ENCODE measurements at places on chromosomes 4 and X.
A peak's percentile ranks its signal among the peaks of the same experiment; 100 is the strongest.

DNA sequence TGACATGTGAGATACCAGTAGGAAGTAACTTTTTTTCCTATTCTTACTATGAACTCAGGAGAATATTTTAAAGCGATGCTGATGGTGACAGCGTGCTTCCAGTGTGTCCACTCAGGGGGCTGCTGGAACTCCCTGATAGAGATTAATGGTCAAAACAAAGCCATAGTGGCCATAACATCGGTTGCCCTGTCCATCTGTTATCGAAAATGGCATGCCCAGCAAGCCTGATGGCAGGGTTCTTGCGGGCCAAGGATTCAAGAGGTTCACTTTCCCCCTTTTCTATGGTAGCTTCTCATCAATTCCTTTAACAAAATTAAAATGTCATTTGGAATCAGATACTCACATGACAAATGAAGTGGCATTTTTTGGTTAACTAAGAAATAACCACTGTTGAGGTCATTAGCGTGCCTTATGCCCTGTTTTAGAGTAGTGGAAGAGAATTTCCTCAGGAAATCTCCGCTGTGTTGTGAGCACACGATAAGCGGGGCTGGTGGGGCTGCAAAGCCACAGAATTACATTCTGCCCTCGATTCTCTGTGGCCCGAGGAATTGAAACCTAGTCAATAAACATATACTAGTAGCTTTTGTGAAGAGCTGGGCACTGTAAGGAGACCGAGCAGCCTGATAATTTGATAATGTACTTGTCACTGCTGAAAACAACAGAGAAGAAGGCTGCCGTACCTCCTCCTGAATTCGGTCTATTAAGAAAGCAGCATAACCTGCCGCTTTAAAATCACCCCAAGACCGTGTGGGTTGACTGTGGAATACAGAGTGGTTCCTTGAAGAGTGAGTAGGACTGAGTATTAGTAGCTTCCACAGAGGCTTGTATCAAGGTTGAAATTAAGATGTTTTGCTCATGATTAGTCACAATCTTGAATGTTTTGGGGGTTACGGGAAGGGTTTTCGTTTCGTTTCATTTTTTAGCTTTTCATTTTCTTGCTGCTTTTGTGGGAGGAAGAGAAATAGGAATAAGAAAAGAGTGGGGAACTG is 46.7 kb downstream of the PTCHD1 start:
- no peak for DNase-seq
- no peaks in the 10 kb centered on the region for H3K4me1 ChIP-seq
- no peak overlapping the region for H3K4me3 ChIP-seq
- H3K27ac ChIP-seq: no peak overlapping the region
- H3K36me3 ChIP-seq: no peaks in the 10 kb centered on the region
- H3K27me3 ChIP-seq: no peaks in the 10 kb centered on the region

GRCh38 chrX:136369377-136369776 is 68.6 kb downstream of the ADGRG4 start:
- H3K27me3 ChIP-seq: no peaks in the 10 kb centered on the region
- no peak for DNase-seq
- H3K36me3 ChIP-seq: no peaks in the 10 kb centered on the region
- H3K4me1 ChIP-seq: no peaks in the 10 kb centered on the region
- H3K27ac ChIP-seq: no peak overlapping the region
- H3K4me3 ChIP-seq: no peak overlapping the region

DNA sequence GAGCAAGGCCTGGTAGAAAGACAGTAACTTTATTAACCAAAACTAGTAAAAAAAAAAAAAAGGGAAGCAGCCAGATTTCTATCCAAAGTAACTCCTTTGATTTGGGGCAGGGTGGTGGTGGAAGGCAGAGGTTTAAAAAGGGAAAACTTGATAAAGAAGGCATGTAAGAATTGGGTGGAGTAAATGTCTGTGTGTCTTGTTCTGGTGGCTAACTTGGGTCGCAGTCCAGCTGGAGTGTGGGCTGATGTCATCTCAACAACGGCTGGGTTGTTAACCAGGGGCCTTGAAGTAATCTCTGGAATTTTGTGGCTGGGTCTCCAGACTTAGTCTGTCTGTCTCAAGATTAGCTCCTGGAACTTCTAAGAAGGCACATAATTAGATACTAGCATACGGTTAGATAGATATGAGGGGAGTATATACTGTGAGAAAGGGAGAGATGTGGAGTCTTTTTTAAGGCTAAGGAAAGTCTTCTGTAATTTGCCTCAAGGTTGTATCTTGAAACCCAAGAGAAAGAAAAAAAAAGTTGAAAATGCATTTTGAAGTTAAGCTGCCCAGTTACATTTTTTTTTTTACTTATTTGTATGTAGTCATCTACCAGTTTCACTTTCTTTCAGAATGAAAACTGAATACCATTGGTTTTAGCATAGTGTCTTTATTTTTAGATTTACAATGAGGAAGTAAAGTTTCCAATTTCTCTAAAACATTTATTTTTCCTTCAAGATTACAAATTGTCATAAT is 48.3 kb downstream of the MTHFD2L start:
- H3K27ac ChIP-seq: no peak overlapping the region
- H3K36me3 ChIP-seq: no peaks in the 10 kb centered on the region
- H3K27me3 ChIP-seq: no peaks in the 10 kb centered on the region
- H3K4me3 ChIP-seq: no peak overlapping the region
- no peak for DNase-seq

- H3K27me3 ChIP-seq: no peaks in the 10 kb centered on the region
- H3K27ac ChIP-seq: no peak overlapping the region
- DNase-seq: no peak
- no peaks in the 10 kb centered on the region for H3K4me1 ChIP-seq
- H3K36me3 ChIP-seq: no peaks in the 10 kb centered on the region
These were observed 204.0 kb upstream of the PUDP start for GRCh38 chrX:7351926-7352325.

DNA sequence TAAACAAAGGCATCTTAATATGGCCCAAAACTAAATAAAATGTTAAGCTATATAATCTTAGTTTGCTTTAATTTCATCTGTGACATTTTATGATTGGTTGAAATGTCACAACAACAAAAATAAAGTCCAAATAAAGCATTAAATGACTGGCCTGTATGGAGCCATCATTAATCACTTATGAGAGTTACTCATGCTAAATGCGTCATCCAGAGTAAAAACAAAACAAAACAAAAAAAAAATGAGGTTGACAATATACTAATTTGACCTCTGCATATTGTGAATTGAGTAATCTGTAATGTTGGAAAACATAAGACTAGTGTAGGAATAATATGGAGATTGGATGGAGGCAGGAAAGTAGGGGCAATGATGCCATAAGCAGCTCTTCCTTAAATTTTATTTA is 139.7 kb downstream of the MAPK10 start:
- H3K27ac ChIP-seq: no peak overlapping the region
- H3K27me3 ChIP-seq: no peaks in the 10 kb centered on the region
- no peaks in the 10 kb centered on the region for H3K36me3 ChIP-seq
- peaks cover 12% of the 10 kb centered on the region for H3K4me1 ChIP-seq
- no peak overlapping the region for H3K4me3 ChIP-seq
- no peak for DNase-seq

DNA sequence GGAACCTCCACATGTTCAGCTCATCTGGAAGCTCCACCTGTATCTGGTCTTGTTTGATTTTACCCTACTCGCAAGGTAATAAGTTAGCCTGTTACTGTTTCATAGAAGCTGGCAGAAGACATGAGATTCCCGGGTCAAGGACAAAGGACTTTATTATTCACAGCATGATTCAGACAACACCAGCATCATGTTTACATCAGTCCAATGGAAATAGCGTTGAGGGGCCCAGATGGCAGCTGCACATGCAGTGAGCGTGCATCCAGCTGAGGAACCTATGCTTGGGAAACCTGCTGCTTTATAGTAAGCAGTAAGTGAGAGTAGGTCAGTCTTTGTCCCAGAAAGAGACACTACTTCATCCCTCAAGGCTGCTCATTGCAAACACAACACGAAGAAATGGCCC is 19.8 kb downstream of the TSPAN5 start:
- H3K4me1 ChIP-seq: peaks cover 29% of the 10 kb centered on the region
- no peaks in the 10 kb centered on the region for H3K36me3 ChIP-seq
- H3K4me3 ChIP-seq: no peak overlapping the region

DNA sequence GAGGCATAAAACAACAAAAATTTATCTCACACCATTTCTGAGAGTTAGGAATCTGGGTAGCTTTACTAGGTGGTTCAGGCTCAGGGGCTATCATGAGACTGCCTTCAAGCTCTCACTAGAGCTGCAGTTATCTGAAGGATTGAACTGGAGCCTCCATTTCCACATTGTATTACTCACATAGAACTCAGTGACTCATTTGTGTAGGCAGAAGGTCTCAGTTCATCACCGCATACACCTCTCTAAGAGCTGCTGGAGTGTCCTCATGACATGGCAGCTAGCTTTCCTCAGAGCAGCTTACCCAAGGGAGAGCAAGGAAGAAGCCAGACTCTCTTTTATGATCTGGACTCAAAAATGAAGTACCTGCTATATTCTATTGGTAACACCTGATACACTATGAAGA is 389.2 kb downstream of the IQCM start:
- H3K27me3 ChIP-seq: no peaks in the 10 kb centered on the region
- no peak overlapping the region for H3K27ac ChIP-seq
- DNase-seq: no peak
- H3K36me3 ChIP-seq: no peaks in the 10 kb centered on the region
- H3K4me1 ChIP-seq: no peaks in the 10 kb centered on the region

DNA sequence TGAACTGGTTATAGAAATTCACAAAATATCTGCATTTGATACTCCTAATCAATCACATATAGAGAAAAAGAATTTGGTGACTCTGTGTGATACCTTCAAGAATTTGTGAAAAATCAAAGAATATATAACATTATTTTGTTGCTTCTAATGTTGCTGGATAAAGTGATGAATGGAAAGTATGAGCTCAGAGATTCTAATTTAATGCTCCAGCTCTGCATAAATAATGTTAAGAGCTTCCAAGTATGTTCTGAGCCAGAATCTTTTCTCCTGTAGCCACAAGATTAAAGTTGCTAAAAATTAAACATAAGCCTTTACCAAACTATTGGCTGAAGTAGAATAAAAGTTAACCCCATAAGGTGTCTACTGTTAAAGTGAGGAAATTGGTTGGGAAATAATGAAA is 294.7 kb upstream of the CT83 start:
- H3K4me3 ChIP-seq: no peak overlapping the region
- H3K4me1 ChIP-seq: no peaks in the 10 kb centered on the region
- no peaks in the 10 kb centered on the region for H3K36me3 ChIP-seq
- no peak overlapping the region for H3K27ac ChIP-seq
- DNase-seq: no peak

DNA sequence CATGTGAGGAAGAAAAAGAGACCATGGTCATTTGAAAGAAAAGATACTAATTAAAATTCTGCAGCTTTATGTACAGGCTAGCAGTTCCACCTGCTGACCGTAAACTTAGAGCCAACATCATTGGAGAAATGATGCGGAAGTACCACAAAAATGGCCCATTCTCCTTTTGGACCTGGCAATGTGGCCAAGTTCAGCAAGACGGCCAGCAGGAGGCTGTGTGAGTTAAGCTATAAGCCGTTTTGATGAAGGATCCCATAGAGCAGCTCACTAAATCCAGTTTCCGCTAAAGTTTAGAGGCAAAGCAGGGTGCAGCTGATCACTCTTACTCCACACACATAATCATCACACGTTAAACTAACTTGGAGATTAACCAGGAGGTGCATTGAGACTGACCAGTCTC is 133.8 kb downstream of the LDB2 start:
- DNase-seq: no peak
- H3K27ac ChIP-seq: no peak overlapping the region
- no peaks in the 10 kb centered on the region for H3K27me3 ChIP-seq
- peaks cover 9% of the 10 kb centered on the region for H3K4me1 ChIP-seq

DNA sequence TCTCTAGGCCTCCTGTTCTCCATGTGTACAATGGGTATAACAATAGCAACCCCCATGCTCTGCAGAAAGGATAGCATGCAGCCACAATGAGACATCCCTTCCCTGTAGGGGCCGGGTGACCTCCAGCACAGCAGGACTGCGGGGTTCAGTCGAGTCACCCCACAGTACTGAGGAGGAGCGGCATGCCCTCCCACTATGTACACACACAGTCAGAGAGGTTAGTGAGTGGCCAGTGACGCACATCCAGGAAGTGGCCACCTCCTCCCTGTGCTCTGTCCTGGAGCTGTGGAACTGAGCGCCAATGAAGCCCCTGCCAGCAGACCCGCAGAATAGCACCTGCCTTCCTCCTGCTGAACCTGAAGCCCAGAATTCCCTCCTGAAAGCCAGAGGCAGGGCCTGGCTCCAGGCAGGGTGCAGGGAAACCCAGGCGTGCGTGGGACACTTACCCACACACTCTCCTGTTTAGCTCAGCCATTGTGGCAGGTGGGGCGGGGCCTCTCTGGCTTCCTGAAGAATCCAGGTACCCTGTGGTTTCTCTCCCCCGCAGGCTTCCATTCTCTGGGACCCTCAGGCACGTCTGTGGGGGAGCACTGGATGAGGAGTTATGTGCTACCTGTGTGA is 50.0 kb downstream of the WFS1 start:
- peaks cover 3% of the 10 kb centered on the region for H3K4me1 ChIP-seq
- no peak overlapping the region for H3K4me3 ChIP-seq
- H3K27ac ChIP-seq: no peak overlapping the region
- H3K36me3 ChIP-seq: peaks cover 9% of the 10 kb centered on the region

DNA sequence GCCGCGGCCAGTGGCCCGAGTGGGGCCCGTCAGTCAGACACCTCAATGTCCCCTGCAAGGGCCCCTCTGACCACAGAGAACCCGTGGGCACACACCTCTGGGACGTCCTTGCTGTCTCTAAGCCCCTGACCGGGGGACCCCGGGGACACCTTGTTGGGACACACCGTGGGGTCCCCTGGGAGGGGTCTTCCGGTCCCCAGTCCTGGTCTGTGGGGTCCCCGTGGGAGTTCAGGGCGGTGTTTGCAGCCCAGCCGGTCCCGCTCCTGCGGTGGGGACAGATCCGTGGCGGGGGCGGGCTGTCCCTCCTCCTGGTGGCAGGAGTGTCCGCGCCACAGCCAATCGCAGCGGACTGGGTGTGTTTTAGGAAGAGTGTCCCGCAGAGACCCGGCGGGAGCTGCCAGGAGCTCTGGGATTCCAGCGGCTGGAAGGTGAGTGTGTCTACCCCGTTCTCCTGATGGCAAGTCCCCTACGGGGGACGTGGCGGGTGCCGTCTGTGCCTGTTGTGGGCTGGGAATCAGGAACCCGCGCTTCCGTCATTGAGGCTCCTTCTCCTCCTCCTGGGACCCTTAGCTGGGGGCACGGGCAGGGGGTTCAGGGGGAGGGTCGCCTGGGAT is 5.1 kb upstream of the PLCXD1 start:
- H3K27me3 ChIP-seq: no peaks in the 10 kb centered on the region
- no peaks in the 10 kb centered on the region for H3K36me3 ChIP-seq
- H3K4me3 ChIP-seq: peak overlapping the region; percentile 53

- H3K4me1 ChIP-seq: no peaks in the 10 kb centered on the region
- H3K27ac ChIP-seq: peak overlapping the region; percentile 12
- no peaks in the 10 kb centered on the region for H3K27me3 ChIP-seq
- no peak overlapping the region for H3K4me3 ChIP-seq
These were observed 21.6 kb upstream of the VEGFD start for GRCh38 chrX:15405846-15406245.

- no peak overlapping the region for H3K27ac ChIP-seq
- H3K36me3 ChIP-seq: no peaks in the 10 kb centered on the region
- H3K27me3 ChIP-seq: no peaks in the 10 kb centered on the region
- H3K4me1 ChIP-seq: no peaks in the 10 kb centered on the region
These were observed 59.3 kb upstream of the CLDN34 start for GRCh38 chrX:9907645-9908387.

Measured in vagina (tissue), 2 donors.